ENCODE measurements at places on chromosomes 4 and X.

DNA sequence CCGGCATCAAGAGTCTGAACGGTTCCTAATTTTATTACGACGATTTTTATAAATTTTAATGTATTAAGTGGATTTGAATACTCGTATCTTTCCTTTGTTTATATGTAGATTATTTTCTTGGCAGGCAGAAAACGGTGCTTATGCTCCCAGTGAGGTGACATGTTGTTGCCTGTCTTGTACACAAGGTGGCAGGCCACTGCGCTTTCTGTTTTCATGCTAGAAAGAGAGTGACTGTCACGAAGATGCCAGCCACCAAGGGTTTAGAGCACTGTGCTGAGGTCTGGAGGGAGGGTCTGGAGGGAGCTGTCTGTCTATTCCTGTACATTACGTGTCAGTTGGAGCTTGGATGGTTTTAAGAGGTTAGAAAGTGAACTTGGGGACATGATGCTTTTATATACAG, 87.7 kb downstream of the SHROOM2 start:
- no peak for DNase-seq

DNA sequence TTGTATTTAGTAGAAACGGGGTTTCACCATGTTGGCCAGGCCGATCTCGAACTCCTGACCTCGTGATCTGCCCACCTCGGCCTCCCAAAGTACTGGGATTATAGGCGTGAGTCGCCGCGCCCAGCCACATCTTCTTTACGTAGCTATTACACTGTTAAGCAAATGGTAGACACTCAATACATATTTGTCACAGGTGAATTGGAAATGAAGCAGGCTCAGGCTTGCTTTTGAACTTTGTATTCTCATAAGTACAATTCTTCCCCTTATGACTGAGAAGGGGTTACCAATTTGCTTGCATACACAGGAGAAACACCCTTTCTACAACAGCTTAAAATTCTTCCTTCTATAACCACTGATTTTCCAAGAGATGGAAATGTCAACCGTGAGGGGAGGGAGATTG, 787 bp upstream of the SRPX2 start:
- no peak for DNase-seq

GRCh38 chrX:7077241-7078230, 70.0 kb upstream of the STS start:
- no peak for DNase-seq

DNA sequence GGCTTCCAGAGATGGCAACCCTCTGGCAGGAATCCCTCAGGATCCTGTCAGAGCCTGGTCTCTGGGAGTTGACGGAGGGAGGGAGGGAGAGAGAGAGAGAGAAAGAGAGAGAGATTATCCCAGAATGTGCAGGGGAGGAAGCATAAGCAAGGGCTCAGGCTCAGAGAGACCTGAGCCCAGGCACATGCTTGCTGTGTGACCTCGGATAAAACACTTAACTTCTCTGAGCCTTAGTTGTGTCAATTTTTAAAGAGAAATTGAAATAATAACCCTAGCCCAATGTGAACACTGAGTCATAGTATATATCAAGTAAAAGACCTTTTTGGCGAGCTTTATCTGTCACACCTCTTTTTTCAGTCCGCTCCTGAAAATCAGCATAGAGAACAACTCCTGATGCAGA, 473 bp upstream of the USP51 start:
- no peak for DNase-seq

- DNase-seq = no peak
Observed at GRCh38 chrX:51487960-51488267, 8.5 kb downstream of the NUDT11 start.

- DNase-seq = no peak
Observed at GRCh38 chrX:10931976-10932375, 179.2 kb upstream of the HCCS start.

DNA sequence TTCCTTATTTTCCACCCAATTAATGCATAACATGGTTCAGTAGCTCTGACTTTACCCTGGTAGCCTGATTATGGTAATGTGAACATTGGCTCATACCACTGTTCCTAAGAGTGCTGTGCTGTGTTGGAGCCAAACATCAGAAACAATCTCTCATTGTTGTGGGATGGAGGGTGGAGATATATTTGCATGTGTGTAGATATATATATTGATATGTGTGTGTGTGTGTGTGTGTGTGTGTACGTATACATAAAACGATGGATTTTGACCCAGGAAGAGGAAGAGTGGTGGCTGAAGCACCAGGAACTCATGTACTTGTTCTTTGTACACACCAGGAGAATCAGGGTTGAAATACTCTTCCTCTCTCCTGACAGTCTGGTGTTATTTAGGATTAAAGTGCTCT, 247.7 kb downstream of the IL15 start:
- DNase-seq = no peak

DNA sequence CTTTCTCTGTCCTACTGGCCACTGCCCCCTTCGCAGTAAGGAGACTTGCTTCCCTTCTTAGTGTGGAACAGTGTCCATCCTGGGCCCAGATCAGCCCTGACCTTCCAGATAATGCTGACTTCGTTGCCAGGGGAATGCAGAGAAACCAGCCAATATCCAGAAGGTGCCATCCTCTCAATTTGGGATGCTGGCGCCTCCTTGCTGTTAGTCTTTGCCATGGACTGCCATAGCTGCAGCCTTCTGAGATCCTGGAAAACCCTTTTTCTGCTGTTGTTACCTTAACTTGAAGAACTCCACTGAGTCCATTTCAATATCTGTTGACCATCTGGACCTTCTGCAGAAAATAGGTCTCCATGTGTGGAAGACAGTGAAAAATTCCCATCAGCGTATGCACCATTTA, 21.8 kb downstream of the RAI2 start:
- DNase-seq = no peak

DNA sequence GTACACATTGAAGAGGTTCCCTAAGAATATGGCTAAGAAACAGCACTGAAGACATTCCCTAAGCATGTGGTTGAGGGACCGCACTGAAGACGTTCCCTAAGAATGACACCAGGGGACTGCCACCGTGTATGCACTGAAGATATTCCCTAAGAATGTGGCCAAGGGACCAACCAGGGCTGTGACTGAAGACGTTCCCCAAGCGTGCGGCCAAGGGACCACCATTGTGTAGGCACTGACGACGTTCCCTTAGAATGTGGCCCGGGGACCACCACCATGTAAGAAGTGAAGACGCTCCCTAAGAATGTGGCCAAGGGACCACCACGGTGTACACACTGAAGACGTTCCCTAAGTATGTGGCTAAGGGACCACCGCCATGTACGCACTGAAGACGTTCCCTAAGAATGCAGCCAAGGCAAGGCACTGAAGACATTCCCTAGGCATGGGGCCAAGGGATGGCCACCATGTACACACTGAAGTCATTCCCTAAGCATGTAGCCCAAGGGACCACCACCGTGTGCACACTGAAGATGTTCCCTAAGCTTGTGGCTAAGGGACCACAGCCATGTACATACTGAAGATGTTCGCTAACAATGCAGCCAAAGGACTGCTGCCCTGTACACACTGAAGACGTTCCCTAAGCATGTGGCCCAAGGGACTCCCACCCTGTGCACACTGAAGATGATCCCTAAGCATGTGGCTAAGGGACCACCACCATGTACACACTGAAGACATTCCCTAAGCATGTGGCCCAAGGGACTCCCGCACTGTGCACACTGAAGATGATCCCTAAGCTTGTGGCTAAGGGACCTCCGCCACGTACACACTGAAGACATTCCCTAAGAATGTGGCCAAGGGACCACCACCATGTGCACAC, 22.0 kb downstream of the DHRSX start:
- no peak for DNase-seq

DNA sequence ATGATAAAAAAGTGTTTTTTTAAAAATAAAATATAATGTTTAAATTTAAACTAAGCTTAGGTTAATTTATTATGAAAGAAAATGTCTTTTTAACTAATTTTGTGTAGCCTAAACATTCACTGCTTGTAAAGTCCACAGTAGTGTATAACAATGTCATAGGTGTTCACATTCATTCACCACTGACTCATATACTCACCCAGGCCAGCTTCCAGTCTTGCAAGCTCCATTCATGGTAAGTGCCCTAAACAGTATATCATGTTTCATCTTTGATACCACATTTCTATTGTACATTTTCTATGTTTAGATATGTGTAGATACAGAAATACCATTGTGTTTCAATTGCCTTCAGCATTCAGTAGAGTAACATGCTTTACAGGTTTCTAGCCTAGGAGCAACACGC, 530.3 kb downstream of the EPHA5 start:
- DNase-seq = no peak

- no peak for DNase-seq
Observed at GRCh38 chr4:121824171-121824527, 466 bp upstream of the CCNA2 start.

DNA sequence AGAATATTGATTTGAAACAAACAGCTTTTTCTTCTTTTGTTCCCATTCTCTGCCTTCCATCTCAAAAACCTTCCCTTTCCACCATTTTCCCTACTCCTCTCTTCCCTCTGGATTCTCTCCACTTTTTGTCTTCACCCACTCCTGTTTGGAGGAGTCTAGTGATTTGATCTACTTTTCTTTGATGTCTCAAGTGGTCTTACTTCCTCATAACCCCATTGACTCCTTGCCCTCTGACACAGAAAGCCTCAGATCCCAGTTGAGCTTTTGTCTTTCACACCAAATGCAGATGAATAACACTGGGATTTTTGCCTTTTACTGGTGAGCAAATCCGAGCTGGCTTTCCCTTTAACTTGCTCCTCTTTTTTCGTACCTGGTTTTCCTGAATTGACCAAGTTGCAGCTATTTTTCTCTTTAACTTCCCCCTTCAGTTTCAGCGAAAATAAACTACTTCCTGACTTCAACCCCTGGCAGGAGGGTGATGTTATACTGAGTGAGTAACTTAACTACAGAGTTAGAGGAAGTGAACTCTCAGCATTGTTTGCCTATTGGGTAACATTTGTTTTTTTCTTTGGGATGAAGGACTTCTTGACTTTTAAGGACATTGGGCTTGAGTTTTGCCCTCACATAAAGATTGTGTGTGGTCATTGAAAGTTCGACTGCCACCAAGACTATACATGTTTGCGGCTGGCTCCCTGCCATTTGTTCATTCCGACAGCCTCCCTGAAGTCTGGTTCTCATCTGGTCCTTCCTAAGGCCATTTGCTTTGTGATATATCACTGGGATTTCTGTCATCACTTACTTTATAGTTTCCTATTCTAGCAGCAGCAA, 392.8 kb upstream of the NR3C2 start:
- peak; percentile 18 for DNase-seq

GRCh38 chrX:54891573-54891972, 29.1 kb upstream of the TRO start:
- DNase-seq = no peak

GRCh38 chr4:36208893-36209473, 35.3 kb downstream of the ARAP2 start:
- no peak for DNase-seq

GRCh38 chr4:7103031-7103606, 35.3 kb upstream of the GRPEL1 start:
- peak; percentile 59 for DNase-seq

- peak; percentile 17 for DNase-seq
Observed at GRCh38 chrX:37825215-37825842, 22.0 kb downstream of the DYNLT3 start.

GRCh38 chrX:114959729-114960128, 57.7 kb downstream of the IL13RA2 start:
- peak; percentile 1 for DNase-seq

GRCh38 chr4:182427554-182427953, 184.4 kb downstream of the TENM3 start:
- peak; percentile 54 for DNase-seq

DNA sequence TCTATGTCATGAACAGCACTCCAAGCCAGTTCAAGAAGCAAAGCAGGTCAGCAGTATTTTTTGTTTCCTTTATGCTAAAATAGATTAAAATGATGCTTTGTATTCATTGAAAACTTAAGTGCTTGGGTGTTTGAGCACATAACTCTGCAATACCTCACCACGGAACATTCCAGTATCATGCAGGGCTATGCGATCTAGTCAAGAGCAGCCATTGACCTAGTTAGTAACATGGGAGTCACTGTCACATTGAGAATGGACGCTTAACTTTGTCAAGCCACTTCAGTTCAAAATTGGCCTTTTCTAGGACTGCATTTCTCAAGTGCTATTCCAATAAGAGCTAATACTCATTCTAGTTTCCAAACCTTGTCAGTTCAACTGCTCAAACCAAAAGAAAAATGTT, 160.1 kb upstream of the FSTL5 start:
- DNase-seq = no peak

GRCh38 chrX:77293331-77293995, 153.7 kb upstream of the FGF16 start:
- no peak for DNase-seq

GRCh38 chrX:72620550-72621145, 48.0 kb upstream of the HDAC8 start:
- DNase-seq = no peak

- DNase-seq = no peak
Observed at GRCh38 chr4:94489098-94489497, 37.4 kb downstream of the PDLIM5 start.

- no peak for DNase-seq
Observed at GRCh38 chr4:155632310-155632840, 34.3 kb upstream of the GUCY1A1 start.

- no peak for DNase-seq
Observed at GRCh38 chrX:56219700-56220099, 12.5 kb upstream of the KLF8 start.

- no peak for DNase-seq
Observed at GRCh38 chr4:23083391-23083790, 390.7 kb downstream of the GBA3 start.

- no peak for DNase-seq
Observed at GRCh38 chrX:101208152-101208905, 11.3 kb upstream of the DRP2 start.

DNA sequence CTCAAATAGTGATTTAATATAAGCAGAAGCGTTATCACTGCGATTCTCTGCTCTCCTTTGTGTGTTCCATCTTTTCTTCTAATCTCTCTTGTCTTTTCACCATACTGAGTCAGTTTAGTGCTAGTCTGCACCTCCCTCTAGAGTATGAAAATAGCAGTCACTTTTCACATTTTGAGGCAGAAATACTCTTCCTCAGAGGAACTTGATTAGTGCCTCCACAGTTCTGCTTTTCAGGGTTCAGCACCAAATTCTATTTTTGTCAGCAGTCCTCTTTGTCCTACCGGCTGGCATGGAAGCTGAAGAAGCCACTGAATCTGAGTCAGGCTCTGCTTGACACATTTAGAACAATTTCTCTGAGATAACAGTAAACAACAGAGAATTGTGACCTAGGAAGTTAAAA, 49.7 kb upstream of the ANKRD17 start:
- no peak for DNase-seq

DNA sequence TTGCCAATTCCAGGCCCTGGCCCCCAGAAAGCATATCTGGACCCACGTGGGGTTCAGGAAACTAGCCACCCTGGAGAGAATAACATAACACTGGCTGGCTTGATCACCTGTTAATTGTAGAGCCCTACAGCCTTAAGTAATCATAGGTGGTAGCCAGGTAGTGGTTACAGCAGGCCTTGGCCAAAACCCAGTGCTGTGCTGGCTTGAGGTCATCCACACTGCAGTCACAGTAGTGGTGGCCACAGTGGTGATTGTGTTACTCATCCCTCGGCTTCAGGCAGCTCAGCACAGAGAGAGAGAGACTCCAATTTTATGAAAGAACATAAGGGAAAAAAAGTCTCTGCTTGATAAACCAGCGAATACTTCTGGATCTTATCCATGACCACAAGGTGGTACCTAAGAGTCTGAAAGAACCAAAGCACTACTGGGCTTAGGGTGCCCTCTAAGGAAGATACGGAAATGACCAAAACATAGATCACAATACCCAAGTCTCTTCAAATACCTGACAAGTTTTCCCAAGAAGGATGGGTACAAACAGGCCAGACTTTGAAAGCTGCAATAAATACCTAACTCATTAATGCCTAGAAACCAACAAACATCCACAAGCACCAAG, 46.6 kb upstream of the CDX4 start:
- DNase-seq = no peak

- peak; percentile 35 for DNase-seq
Observed at GRCh38 chr4:148443512-148444295, 1.5 kb upstream of the NR3C2 start.
